ENCODE measurements at places on chromosomes 1 and 21.

DNA sequence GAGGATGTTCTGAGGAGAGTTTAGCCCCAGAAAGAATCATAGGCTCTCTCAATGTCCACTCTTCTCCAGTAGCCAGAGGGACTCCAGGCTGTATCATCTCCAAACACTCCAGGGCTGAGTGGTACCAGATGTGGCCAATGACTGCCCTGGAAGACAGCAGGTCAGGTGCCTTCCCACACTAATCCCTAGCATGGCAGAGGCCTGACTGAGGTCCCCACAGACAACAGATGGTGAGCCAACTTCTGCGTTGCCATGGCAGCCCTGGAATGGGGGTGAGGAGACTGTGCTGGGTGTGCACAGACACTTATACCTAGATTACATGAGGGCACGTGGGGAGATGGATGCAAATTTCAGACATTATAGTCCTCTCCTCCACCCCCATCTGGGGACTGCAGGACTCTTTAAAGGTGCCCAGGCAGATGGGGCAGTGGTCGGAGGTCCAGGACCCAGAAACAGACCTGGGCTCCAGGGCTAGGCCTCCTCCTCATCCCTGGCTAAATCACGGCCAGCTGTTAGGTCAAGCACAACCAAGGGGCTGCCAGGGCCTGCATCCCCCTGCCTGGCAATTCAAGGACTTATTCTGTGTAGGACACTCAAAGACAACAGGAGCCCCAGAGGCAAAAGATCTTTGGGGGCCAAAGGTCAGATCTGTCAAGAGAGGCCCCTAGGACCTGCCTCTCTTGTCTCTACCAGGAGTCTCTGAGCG lies 42.9 kb downstream of the CAMK2N1 start:
- DNase-seq = no peak

GRCh38 chr1:181128592-181129497 lies 40.3 kb downstream of the IER5 start:
- no peak for DNase-seq

GRCh38 chr1:61343734-61344420 lies 261.5 kb downstream of the NFIA start:
- no peak for DNase-seq

- peak; percentile 51 for DNase-seq
Measured at GRCh38 chr1:6614019-6614928, 743 bp downstream of the PHF13 start.

- DNase-seq = no peak
Measured at GRCh38 chr1:41837691-41838090, 81.0 kb downstream of the HIVEP3 start.

- no peak for DNase-seq
Measured at GRCh38 chr1:998745-998994, 1.2 kb downstream of the HES4 start.

- DNase-seq = no peak
Measured at GRCh38 chr1:113185463-113186104, 112.6 kb downstream of the LRIG2 start.

GRCh38 chr21:18467715-18468114 lies 64.1 kb upstream of the TMPRSS15 start:
- DNase-seq = no peak

- DNase-seq = no peak
Measured at GRCh38 chr1:66532798-66533783, 862 bp upstream of the SGIP1 start.

DNA sequence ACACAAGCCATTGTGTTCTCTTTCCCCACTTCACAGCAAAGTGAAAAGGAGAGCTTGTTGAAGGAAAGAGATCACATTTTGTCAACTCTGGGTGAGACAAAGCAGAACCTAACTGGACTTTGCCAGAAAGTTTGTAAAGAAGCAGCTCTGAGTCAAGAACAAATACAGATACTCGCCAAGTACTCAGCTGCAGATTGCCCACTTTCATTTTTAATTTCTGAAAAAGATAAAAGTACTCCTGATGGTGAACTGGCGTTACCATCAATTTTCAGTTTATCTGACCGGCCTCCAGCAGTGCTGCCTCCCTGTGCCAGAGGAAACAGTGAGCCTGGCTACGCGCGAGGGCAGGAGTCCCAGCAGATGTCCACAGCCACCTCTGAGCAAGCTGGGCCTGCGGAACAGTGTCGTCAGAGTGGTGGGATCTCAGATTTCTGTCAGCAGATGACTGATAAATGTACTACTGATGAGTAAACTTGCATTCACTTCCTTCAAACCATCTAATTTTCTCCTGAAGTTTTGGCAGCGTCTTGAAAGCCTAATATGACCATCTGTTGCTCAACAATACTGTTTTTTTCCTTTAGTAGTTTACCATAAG lies 43.7 kb downstream of the BACH1 start:
- DNase-seq = no peak

GRCh38 chr1:203216274-203217138 lies 13.0 kb downstream of the CHIT1 start:
- peak; percentile 15 for DNase-seq

GRCh38 chr1:229636042-229636441 lies 10.0 kb downstream of the URB2 start:
- DNase-seq = no peak

GRCh38 chr1:17725811-17726582 lies 29.1 kb upstream of the ACTL8 start:
- no peak for DNase-seq

- DNase-seq = no peak
Measured at GRCh38 chr1:10665930-10666850, 130.3 kb downstream of the CASZ1 start.

- no peak for DNase-seq
Measured at GRCh38 chr1:109788695-109789521, 25.2 kb upstream of the EPS8L3 start.

GRCh38 chr1:217193151-217193550 lies 437.7 kb downstream of the GPATCH2 start:
- no peak for DNase-seq

GRCh38 chr1:22133247-22133930 lies 9.5 kb downstream of the WNT4 start:
- no peak for DNase-seq

GRCh38 chr1:204760350-204760749 lies 74.8 kb upstream of the LRRN2 start:
- DNase-seq = no peak

GRCh38 chr1:78070758-78071157 lies 25.0 kb downstream of the GIPC2 start:
- no peak for DNase-seq

DNA sequence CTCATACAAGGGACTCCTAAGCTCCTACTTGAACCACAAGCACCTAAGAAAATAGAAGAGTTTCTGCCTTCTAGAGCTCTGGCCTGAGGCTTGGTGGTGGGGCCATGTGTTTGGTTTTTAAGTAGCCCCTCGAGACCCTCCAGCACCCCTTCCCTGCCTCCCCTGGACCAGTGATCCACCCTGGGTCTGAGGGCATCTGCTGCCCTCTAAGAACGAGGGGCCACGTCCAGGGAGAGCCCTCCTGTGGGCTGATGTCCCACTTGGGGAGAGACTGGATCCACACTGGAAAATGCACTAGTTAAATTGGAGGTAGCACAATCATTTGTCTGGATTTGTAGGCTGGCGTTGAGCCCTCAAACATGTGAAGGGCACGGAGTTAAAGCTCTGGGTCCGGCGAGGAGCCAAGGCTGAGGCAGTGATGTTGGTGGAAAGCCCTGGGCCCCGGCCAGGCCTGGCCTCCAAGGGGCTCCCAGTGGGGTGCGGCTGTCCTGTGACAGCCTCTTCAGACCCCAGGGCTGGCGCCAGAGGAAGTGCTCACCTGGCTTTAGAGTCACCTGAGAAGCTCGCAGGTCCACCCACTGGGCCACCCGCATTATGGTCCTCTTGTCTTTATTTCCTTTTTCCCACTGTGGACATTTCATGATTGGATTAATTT lies 65.2 kb downstream of the SLC37A1 start:
- DNase-seq = no peak

GRCh38 chr1:46404482-46405196 lies 10.5 kb downstream of the FAAH start:
- DNase-seq = no peak

GRCh38 chr1:87111659-87112371 lies 197.4 kb downstream of the HS2ST1 start:
- DNase-seq = no peak

GRCh38 chr1:97396463-97396862 lies 524.4 kb downstream of the DPYD start:
- no peak for DNase-seq

GRCh38 chr1:48661726-48662463 lies 114.8 kb downstream of the BEND5 start:
- no peak for DNase-seq

DNA sequence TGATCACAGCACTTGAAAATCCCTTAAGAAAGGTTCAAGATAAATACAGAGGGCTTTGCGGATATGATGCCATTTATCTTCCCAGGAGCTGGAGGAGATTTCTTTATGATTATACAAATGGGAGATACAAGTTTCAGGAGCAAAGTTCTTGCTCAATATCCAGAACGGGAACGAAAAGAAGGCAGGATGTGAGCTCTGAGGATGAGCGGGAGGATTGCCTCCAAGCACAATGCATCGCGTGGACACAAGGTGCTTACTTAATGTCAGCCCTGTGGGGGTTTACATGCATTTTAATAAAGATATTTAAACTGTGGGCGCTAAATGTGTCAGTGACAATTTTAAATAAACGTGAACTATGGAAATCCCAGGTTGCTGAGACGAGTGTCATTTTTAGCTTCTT lies 59.0 kb downstream of the SYT6 start:
- DNase-seq = no peak

- no peak for DNase-seq
Measured at GRCh38 chr21:42971897-42972275, 2.5 kb upstream of the PKNOX1 start.

DNA sequence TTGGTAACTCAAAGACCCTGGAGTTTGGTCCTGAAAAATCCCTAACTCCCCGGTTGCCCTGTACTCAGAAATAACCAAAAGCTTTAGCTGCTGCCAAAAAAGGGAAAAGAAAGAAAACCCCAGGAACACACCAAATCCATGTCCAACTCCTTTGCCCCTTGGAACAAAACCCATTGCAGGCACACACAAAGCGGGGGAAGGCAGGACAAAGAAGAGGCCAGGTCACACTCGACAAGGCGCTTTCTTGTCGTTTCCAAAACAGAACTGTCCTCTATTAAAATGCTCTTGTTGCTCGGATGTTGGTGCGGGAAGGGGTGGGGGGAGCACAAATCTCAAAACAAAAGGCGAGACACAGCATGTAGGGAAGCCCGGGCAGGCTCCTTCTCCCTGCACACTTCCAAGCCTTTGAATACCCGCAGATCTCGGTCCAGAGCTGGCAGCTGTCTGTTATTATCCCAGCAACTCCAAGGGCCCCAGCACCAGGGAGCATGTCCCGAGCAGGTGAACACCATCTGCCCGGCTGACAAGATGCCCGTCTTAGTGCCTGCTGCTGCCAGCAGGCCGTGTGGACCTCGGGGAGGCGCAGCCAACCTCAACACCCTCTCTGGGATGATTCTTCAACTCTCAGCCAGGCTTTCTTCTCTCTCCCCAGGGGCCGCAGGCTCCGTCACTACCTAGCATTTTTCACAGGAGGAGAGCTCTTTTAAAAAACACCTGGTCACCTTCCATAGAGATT lies 96.4 kb downstream of the SSBP3 start:
- DNase-seq = no peak

- DNase-seq = no peak
Measured at GRCh38 chr1:64508629-64509028, 38.7 kb downstream of the CACHD1 start.

All from effector CD8-positive, alpha-beta T cell (primary cell).